Activated naive CD4-positive, alpha-beta T cell (primary cell): ENCODE measurements at places on chromosomes 4 and X.

DNA sequence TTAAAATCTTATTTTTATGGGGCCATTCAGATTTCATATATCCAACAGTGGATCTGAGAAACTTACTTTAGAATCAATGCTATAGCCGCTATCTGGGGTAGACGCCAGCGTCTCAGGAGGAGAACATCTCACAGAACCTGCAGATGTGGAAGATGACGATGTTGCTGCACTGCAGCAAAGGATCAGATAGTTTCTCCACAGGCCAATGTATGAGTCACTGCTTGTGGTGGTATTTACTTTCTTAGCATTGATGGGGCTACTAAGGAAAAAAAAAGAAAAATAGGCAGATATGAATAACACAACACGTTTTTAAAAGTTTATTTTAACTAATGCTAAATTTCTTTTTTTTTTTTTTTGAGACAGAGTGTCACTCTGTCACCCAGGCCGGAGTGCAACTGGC is 85.9 kb downstream of the ZAR1 start:
- no peak for DNase-seq

- no peak for DNase-seq
Observed at GRCh38 chrX:18855919-18856644, 127.8 kb downstream of the PHKA2 start.

DNA sequence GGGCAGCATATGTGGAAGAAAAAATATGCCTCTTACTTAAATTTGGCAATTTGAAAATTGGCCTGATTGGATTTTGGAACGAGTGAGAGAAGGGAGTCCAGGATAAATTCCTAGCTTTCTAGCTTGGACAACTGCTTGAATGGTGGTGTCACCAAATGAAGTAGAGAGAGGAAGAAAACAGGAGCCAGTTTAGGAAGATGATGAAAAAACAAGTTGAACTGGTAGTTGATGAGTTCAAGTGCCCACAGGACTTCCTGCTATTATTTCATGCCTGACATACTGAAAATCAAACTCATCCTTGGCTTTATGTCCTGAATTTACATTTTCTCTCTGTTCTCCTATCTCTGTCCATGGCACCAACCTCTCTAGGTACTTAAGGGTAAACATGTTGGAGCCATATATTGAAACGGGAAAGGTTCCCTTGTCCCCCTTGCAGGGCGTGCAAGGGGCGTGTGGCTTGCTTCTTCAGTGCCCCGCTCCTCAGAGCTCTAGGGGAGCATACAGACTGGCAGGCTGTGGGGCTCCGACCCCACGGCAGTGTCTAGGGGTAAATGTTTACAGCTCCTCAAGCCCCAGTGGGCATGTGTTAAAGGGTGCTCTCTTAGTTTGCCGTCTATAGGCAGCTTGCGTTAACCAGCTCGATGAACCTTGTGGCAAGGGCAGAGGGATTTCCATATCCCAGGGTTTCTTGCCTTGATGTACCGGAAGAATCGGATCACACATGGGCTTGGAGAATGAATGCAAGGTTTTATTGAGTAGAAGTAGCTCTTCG is 250.7 kb upstream of the PGRMC2 start:
- DNase-seq, result no peak

GRCh38 chr4:38489924-38490639 is 173.9 kb upstream of the KLF3 start:
- DNase-seq, result no peak

GRCh38 chr4:10109995-10110670 is 6.5 kb downstream of the WDR1 start:
- no peak for DNase-seq

- DNase-seq, result no peak
Observed at GRCh38 chr4:128913228-128913627, 103.7 kb downstream of the JADE1 start.

GRCh38 chr4:88985088-88985773 is 71.8 kb downstream of the FAM13A start:
- DNase-seq, result no peak
